ENCODE measurements at places on chromosomes 7 and 10.

DNA sequence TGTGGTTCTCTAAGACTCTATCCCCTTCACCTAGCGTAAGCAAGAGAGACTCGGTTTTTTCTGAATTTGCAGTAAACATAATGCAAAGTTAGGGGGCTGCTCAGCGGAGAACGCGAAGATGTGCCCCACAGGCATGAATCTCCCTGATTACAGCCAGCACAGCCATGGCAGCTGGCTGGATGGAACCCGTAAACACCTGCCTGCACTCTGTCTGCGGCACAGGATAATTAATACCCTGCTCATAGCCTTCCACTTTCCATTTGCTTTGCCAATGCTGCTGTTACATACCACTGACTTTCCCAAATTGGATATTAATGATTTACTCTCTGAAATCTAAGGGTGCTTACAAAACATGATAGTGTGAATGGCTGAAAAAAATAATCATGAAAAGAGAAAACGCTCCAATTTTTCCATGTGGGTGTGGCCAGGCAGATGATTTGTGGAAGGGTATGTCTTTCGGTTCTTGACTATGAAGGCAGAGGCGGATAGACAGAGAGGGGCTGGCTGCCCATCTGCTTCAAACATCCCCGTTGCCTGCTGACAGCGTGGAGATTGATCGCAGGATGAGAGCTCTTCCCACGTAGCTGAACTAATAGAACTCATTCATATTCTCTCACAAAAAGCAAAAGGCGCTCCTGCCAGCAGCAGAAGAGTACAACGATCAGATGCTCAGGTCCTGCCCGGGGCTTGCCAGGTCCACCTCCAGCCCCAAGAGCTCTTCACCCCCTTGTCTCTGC, 193.2 kb upstream of the GHITM start:
- no peak for DNase-seq

- DNase-seq, result no peak
Measured at GRCh38 chr7:128941323-128941890, 3.7 kb downstream of the IRF5 start.

DNA sequence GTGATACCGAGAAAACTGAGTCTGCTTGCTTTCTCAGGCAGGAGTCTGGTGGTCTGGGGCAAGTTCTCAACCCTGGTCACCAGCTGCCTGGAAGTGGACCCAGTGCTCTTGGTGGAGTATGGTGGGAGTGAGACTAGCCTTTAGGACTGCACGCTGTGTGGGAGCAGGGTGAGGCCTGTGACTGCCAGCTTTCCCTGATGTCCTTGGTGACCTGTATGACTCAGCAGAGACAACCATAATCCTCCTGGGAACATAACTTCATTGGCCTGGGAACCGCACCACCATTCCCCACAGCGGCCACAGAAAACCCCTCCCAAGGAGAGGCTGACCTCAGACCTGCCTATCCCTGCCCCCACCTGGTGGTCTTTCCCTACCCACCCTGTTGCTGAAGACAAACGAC, 139.5 kb upstream of the CHRM2 start:
- no peak for DNase-seq

GRCh38 chr10:32046151-32046550, 10.1 kb downstream of the KIF5B start:
- no peak for DNase-seq

DNA sequence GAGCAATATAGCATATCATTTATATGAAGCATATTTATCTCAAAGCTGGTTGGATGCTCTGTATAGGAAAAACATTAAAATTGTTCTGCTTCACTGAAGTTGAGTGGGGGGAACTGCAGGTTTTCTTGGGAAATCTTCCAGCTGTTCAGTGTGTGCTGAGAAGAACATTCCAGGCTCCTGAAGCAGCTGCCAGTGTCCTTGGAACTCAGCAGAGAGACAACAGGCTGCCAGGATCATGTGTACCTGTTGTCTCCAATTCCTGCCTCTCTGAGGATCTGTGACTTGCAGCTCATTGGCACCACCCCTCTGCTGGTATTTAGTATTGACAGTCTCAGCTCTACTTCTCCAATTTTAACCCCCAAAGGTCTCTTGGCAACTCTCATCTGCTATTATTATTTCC, 42.3 kb upstream of the PRKG1 start:
- DNase-seq, result no peak

GRCh38 chr10:49643241-49644034, 29.6 kb downstream of the CHAT start:
- DNase-seq, result no peak

All from AG09309 (cell line).